CD4-positive, alpha-beta T cell (primary cell): ENCODE measurements at places on chromosomes 7 and 10.

DNA sequence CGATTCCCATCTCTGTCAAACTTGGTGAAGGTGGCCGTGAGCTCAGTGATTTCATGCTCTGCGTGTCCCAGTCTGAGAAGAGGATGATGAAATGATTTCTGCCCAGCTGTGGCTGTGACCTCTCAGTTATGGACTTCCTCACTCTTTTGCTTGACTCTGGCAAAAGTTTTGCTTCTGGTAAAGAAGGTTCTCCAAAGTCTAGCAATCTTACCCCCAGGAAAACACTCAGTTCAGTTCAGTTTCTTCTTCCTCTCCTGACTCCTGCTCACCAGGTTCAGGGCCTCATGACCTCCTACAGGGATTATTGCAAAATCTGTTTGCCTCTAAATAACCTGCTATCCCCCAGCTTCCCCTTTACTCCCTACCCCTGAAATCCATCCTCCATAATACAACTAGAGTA lies 4.9 kb upstream of the BLOC1S2 start:
- no peak for DNase-seq

- no peak for DNase-seq
These were observed 23.9 kb downstream of the STEAP1 start for GRCh38 chr7:90178166-90178565.

- no peak for DNase-seq
These were observed 319.3 kb upstream of the GHITM start for GRCh38 chr10:83820033-83820432.

GRCh38 chr10:30495687-30496086 lies 61.7 kb downstream of the MAP3K8 start:
- DNase-seq = no peak

GRCh38 chr7:33692956-33693355 lies 212.4 kb upstream of the BMPER start:
- no peak for DNase-seq

GRCh38 chr10:123991611-123992570 lies 100.3 kb upstream of the CPXM2 start:
- no peak for DNase-seq

DNA sequence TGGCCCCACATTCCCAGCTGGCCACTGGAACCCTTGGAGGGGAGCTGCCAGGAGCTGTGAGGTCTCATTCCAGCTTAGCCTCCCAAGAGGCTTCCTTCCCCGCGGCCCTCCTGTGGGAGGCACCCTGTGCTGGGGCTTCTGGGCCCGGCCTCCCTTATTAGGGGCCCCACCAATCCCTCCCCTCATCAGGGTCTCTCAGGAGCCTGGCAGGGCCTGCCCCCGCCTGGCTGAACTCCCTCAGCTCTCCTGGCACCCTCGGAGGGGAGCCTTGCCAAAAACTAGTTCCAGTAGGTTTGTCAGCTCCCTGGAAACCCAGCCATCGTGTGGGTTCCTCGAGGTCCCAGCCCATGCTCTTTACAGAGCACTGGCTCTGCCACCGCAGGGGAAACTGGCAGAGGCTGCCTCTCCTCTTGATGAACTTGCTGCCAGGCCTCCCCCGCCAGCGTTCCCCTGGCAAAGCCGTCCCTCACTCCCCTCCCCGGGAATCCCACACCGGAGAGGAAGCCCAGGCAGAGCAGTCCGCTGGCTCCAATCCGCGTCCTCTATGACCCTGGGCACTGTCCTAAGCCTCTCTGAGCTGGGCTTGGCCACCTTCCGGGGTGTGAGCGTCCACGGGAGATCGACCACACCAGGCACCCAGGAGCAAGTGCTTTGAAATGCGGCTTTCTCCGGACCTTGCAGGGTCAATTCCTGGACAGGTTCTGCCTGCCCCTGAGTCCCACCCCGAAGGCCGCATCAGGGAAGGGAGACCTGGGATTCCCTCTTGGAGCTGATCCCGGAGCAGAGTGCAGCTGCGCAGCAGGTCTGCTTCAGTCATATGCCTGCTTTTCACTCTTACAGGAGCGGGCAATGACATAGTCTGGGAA lies 139.8 kb downstream of the ARHGAP22 start:
- peak; percentile 25 for DNase-seq

DNA sequence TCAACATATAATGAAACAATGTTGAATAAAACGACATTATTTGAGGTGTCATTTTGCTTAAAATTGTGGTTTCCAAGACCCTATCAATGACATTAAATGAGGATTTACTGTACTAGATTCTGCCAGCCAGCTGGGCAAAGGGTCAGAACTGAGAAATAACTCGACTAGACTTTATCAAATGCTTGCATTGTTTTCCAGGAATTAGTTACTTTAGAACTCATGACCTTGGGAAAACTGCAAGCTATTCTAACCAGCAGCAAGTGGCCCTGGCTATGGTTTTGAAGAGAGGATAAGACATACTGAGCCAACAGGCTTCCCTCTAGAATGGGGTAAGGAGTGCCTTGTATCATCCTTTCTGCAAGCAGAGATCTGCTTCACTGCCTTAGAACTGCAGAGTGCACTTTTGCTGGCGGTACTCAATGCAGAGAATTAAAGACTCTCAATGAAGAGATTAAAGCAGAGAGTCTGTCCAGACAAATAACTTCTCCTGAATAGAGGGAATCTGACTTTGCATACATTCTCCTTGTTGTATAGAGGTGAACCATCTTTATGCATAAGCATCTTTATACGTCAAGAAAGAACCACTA lies 281.5 kb downstream of the ARL4A start:
- no peak for DNase-seq

GRCh38 chr10:6514844-6515780 lies 65.0 kb downstream of the PRKCQ start:
- DNase-seq = no peak

DNA sequence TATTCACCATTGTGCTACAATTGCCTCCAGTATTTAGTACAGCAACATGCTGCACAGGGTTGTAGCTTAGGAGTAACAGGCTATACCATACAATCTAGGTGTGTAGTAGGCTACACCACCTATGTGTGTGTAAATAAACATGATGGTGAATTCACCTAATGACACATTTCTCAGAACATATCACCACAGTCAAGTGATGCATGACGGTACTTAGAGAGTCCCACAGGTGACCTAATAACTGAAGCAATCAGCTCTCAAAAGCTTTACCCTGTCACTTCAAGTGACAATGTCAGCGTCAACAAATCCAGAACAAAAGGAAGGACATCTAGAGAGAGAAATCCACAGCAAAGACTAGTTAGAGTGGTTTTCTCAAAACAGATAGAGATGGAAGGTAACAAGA lies 38.8 kb downstream of the CCNJ start:
- no peak for DNase-seq

DNA sequence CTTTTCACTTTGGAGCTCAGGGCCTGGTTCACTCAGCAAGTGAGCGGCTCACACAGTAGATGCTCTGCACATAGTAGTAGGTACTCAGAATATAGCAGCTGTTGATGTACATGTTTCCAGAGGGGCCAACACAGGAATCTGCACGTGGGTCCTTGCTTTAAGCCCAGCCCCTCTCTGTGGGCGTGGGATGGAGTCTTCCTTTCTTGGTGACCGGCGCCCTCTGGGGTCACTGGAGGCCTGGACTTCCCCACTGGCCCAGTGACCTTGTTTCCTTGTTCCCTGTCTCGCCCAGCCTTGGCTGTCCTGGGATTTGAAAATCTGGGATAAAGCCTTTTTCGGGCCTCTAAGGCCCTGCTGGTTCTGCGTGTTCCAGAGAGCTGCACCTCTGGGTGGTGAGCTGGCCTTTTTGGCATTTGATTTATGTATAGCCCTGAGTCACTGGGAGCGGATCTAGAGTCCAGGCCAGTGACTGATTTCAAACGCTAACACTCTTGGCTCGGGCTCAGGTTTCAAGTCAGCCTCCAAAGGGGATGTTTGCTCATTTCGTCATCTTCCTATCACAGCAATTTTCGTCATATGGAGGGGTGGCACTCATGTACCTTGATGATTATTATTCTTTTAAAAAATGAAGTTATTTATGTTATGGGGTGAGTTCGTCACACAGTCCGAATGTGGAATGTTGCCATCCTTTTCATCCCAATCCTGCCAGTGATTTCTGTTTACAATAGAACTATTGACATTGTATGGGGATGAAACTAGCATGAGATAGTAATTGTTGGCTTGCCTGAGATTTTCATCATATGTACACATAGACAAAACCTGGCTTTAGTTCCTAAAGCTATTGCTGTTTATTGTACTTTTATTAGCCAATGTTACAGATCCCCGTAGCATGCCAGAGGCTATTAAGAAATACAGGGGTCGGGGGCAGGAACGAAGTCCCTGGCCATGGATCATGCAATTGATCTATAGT lies 65.5 kb downstream of the CUX1 start:
- no peak for DNase-seq

GRCh38 chr7:141209454-141209853 lies 135.6 kb downstream of the TMEM178B start:
- no peak for DNase-seq

DNA sequence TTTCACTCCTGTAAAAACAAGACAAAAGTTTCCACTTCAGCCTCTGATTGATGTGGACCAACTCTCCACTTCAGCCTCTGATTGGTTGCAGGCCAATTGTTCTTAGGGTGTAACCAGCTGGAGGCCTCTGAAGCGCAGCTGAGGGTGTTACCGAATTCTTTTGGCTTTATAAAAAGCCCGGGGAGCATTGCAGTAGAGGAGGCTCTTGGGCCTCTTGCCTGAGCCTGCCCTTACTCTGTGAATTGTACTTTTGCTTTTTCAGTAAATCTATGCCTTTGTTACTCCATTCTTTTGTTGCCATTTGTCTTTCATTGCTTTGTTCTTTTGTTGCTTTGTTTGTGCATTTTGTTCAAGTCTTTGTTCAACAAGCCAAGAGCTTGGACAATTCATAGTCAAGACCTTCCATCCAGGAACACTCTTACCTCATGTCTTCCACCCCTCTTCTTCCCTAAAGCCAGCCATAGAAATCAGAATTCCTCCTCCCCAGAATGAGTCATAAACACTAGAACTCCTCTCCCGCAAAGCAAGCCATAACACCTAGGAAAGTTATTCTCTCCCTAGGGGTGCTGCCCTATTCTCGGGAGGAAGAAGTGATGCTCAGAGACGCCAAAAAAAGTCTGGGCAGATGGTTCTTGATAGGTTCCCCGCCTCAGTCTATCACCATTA lies 53.5 kb upstream of the ARMC3 start:
- no peak for DNase-seq

GRCh38 chr10:34584164-34584563 lies 230.9 kb downstream of the PARD3 start:
- DNase-seq = no peak

- no peak for DNase-seq
These were observed 42.4 kb upstream of the NCAPG2 start for GRCh38 chr7:158746957-158747356.

DNA sequence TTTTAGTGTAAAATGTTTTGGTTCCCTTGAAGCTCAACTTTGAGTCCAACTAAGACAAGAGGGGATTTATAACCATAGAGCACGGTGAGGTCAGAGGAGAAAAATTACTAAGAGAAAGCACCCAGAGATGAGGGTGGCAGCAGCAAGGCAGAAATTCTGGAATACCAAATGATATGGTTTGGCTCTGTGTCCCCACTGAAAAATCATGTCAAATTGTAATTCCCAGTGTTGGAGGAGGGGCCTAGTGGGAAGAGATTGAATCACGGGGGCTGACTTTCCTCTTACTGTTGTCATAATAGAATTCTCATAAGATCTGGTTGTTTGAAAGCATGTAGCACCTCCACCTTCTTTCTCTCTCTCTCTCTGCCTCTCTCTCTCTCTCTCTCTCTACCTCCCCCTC lies 19.4 kb upstream of the AKR1C1 start:
- no peak for DNase-seq
